Activated CD4-positive, alpha-beta T cell treated with anti-CD3 and anti-CD28 coated beads, Interleukin-2, amount 50 U/mL, for 24 hours (primary cell): ENCODE measurements at places on chromosomes 11 and 22.

- no peak for DNase-seq
These were observed 56.4 kb downstream of the UBASH3B start for GRCh38 chr11:122711831-122712381.

DNA sequence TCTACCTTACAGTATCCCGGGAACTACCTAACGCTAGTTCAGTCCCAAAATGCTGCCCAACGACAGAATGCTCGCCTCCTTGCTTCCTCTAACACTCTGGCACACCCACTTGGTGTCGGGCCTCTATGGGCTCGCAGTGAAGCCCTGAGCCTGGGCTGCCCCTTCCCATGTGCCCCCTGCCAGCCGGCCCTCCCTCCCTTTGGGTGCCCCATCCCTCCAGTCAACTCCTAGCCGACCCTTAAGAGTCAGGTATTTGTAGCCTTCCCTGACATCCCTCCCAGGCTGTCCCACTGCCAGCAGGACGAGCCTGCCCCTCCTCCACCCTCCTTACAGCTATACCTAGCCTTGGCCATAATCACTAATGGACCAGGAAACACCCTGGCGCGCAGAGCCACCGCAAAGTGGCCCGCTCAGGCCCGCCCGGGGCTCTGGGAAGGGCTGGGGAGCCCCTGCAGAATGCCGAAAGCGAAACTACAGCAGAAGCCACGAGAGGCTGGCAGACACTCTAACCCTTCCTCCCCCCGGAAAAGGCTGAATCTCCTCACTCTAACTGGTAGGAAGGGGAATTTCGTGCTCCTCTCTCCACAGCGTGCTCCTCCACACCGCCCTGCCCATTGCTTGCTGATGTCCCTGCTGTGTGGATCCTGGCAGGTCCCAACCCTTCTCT, 8.2 kb downstream of the CBX7 start:
- DNase-seq, result peak; percentile 36

DNA sequence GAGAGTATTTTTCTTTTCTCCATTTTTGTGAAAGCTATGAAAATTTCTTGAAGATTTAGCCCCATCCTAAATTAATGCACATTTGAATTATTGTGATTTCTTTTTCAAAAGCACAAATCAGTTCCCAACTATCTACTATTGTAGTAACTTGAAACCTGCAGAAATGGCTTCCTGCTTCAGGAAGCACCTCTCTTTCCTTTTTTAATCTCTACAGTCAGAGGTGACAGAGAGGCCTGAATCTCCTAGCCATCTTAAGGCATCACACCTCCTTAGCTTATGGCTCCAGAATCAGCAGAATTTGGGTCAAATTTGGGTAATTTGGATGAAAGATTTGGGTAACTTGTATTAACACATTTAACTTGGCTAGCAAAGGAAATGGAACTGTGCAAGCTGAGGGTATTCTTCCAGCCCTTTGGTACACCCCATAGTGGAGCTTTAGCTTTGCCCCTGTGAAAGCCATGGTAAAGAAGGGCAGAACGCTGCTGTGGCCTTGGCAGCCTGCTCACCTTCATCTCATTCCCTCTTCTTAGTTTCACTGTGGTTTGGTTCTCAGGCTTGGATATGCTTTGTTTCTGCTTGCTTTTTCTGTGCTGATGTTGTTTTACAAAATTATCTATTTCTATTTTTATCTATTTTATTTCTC, 16.2 kb downstream of the TBCEL start:
- DNase-seq, result no peak

GRCh38 chr11:124454552-124454951, 9.1 kb upstream of the OR8B8 start:
- DNase-seq, result no peak

DNA sequence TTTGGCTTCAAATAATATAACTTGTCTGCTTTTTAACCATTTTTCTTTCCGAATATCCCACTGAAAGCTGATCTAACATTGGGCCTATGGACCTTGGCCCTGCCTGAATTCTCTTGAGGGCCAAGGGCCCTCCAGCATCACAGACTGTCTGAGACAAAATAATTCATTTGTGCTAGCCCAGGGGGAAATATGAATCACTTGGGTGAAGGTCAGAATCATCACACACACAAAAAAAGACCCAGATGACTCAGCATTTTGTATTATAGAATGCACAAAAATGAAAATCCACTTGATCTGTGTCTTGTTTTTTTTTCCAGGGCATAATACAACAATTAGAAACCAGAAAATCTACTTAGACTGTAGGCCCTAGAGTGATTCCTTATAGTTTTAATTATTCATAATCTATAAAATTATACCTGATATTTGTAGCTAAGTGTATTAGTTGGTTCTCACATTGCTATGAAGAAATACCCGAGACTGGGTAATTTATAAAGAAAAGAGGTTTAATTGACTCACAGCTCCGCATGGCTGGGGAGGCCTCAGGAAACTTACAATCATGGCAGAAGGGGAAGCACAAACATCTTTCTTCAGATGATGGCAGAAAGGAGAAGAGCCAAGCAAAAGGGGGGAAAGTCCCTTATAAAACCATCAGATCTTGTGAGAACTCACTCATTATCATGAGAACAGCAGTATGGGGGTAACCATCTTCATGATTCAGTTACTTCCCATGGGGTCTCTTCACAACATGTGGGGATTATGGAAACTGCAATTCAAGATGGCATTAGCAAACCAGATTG, 15.6 kb upstream of the RDX start:
- DNase-seq, result no peak

DNA sequence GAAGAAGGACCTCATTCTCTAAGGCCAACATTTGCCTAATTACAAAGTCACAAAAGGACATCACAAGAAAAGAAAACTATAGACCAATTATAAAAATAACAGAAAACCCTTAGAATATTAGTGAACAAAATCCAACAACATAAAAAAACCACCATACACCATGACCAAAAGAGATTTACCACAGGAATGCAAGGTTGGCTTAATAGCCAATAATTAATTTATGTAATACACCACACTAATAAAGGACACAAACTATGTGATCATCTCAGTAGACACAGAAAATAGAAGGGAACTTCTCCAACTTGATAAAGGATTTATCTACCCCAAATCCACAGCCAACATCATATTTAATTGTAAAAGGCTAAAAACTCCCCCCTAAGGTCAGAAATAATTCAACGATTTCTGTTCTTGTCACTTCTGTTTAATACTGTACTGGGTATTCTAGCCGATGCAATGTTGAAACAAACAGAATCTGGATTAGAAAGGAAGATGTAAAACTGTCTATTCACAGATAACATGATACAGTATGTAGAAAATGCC, 24.9 kb downstream of the CLTCL1 start:
- DNase-seq, result no peak

GRCh38 chr11:57421805-57422204, 5.1 kb downstream of the SLC43A3 start:
- no peak for DNase-seq
